ENCODE measurements at places on chromosomes 7 and 10.

- DNase-seq = no peak
Measured at GRCh38 chr7:81754918-81755696, 14.7 kb downstream of the HGF start.

DNA sequence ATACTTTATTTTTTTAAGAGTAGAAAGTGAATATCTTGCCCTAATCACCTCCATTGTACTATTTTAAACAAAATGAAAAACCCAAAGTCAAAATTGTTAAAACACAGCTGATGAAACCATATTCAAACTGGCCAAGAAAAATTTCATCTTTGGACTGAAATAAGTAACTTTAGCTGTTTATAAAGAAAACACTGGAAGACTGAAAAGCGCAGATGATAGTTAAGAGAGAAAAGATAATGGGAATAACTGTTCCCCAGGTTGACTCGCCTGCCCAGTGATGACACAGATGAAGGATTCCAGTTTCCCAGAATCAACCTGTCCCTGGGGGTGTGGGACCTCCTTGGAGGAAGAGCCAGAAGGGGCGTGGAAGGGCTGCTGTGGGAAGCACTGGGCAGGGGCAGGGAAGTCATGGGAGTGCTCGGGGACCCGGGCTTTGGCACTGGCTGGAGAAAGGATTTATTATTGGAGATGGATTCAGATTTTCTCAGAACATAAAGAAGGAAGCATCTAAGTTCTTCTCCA is 43.1 kb downstream of the DENND2A start:
- DNase-seq = no peak

DNA sequence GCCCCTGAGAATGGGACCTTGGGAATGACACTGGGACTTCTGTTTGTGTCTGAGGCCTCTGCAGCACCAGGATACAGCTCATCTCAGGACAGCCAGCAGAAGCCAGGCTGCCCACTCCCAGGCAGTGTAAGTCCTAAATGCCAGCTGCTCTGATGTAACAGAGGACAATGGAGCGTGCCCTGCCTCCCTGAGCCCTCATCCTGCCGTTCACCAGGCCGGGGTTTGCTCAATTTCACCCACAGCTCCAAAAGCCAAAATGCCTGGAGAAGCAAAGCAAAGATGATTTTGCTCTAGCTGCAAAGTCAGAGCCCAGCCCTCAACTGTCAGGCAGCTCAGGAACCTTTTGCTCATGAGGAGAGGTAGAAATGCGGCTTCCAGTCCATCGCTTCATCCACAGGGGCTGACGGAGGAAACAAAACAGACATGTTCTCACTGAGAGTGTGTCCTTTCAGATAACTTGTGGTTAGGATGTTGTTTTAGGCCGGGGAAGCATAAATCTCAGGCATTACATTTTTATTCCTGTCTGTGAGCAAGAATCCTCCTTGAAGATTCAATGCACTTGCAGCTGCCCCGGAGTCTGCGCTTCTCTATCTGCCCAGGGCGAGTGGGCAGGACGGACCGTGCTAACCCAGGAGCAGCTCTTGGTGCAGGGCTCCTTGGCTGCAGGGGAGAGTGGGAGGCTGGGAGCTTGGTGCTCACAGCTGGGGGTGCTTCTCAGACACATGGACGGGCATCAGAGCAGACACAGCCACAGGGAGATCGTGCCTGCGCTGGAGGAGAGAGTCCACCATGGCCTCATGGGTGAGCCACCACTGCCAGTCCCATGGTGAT is 83.2 kb upstream of the CHST15 start:
- no peak for DNase-seq

- no peak for DNase-seq
Measured at GRCh38 chr7:24555719-24556118, 17.5 kb upstream of the PALS2 start.

DNA sequence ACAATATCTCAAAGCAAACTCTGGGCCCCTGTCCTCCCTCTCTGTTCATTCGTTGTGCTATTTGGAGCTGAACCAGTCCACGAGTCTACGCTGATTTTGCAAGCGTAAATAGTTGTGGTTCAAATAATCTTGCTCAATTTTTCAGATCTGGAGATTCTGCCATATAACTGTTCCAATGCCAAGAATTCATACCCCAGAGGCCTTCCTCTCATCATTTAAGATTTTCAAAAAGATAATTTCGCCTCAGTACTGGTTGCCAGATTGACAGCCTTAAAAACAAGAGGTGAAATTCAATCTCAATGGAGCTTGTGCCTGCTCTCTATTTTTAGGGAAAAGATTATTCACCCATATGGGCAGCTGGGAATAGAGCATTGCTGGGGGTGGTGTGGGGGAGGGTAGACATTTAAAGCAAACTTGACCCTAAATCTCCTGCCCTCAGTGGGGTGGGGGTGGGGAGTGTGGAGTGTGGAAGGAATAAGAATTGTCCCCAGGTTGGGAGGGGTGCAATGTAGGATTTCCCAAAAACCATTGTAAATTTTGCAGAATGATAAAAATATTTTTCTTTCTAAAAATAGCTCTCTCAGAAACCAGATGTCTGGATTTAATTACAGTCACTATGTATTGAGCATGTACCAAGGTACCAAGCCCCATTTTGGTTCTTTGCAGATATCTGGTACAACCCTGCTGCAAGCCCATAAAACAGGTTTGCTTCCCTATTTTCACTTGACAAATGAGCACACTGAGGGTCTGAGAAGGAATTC is 104.7 kb upstream of the EEPD1 start:
- no peak for DNase-seq

DNA sequence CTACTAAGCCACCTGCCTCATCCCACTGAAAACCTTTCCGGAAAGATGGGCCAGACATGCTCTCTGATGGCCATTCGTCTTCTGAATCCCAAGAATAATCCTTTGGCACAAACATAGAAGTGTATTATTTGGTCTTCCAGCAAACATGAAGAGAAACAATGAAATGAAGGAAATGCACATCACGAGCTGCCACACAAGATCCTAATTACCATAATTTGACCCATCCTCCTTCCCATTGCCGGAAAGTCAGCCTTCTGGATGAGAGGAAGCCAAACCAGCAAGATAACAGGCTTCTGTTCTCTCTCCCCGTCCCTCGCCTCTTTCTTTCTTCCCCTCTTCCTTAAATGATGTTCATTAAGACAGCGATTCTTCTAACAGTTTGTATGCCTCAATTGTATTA is 218.9 kb upstream of the KMT2E start:
- DNase-seq = no peak

DNA sequence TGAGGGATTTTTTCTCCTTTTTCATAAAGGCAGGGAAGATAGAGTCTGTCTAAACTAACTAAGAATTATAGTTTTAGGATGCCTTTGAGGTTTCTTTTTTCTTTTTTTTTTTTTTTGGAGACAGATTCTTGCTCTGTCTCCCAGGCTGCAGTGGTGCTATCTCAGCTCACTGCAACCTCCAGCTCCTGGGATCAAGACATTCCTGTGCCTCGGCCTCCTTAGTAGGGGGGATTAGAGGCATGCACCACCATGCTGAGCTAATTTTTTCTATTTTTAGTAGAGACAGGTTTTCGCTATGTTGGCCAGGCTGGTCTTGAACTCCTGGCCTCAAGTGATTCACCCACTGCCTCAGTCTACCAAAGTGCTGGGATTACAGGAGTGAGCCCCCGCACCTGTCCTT is 239.7 kb downstream of the KCND2 start:
- DNase-seq = no peak

DNA sequence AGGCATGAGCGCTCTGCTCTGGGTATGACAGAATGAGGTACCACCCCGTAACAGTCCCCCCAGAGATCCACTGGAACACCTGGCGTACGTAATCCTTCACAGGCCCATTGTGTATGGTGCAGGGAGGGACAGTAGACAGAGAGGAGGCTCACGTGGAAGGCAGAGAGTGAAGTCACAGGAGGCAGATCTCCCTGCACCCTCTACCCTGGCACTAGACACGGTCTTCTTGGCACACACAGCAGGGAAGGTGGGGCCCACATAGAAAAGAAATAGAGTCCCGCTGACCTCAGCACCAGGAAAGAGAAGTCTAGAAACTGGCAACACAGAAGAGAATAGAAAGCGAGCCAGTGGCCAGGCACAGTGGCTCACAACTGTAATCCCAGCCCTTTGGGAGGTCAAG is 51.9 kb downstream of the SLC29A4 start:
- DNase-seq = no peak

DNA sequence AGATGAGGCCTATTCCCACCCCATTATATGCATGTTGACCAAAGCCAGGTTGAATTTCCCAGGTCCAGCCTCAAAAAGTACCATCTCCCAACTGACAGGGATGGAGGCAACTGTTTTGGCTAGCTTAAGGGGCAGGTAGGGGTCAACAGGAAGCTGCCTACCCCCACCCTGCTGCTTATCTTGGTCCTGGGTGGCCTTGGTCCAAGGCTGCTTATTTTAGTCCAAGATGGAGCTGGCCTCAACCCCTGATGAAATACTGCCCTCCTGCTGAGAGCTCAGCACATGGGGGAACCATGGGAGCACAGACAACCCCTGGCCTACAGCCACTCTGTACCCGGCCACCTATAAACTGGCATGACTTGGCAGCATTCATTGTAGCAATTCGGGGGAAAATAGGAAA is 23.1 kb downstream of the MYO1G start:
- no peak for DNase-seq

- DNase-seq = no peak
Measured at GRCh38 chr10:62309254-62309653, 40.6 kb upstream of the RTKN2 start.

DNA sequence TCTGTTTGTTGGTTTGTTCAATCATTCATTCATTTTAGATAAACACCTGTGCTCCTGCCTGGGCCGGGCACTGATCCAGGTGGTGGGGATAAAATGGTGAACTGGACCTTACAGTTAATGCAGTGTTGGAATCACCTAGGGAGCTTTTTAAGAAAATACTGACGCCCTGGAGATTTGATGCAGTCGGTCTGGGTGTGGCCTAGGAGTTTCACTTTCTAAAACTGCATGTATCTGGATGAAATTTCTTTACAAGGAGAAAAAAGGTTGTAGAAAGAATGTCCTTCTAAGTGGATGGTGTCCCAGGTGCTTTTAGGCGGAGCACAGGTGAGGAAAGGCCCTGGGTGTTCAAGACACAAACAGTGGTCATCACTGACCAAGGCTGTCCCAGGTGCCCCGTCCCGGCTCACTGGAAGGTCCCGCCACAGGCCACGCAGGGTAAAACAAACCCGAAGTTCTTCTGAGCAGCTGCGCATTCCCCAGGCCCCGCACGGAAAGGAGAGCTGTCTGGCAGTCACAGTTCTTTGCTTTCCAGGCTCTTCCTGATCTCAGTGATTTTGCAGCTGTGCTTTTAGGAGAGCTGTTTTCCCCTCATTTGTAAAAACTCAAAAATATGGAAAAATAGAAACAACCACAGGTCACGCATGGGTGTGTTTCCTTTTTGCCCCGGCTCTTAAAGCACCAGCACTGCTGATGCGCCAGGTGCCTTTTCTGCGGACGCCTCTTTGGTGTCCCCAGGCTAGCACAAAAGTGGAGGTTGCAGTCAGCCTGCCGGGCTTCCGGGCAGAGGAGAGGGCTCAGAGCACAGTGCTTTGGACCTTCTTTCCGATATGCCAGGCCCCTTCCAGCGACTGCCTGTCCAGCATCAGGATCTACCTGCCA is 161.9 kb downstream of the GRK5 start:
- DNase-seq = no peak
